ENCODE measurements at places on chromosomes 1 and 21.

GRCh38 chr1:102628109-102628613, 480.2 kb downstream of the COL11A1 start:
- DNase-seq, result no peak

- no peak for DNase-seq
Observed at GRCh38 chr1:63327417-63328054, 5.2 kb downstream of the FOXD3 start.

GRCh38 chr1:150895618-150896017, 8.7 kb downstream of the CTXND2 start:
- DNase-seq, result no peak

- no peak for DNase-seq
Observed at GRCh38 chr1:114153261-114154145, at the start of gene SYT6. TSS of gene SYT6 (minus strand) at chr1:114153869. CDS start at chr1:114153772, 97 bp downstream.

DNA sequence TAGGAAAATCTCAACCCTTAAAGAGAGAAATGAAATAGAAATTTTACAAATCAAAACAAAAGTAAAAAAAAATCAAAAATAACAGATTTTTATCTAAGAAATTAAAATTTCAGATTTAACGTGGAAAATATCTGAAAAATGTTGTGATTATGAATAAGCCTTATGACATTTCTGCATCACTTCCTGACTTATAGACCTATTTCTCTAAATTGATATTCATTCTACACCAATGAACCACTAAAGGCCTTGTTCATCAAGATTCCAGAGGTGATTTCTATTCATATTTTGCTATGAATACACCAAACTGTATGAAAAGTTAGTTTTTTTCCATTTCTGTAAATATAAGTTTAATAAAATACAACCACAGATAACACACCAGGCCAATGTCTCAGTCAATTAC, 261.5 kb downstream of the SMYD3 start:
- DNase-seq, result no peak

- no peak for DNase-seq
Observed at GRCh38 chr1:111615870-111616715, 3.5 kb upstream of the RAP1A start.

- no peak for DNase-seq
Observed at GRCh38 chr1:66927528-66927927, 2.7 kb downstream of the MIER1 start.
